Stimulated activated CD8-positive, alpha-beta memory T cell treated with anti-CD3 and anti-CD28 coated beads, Interleukin-7, amount 100 ng/mL, for 48 hours (primary cell): ENCODE measurements at places on chromosomes 12 and 14.

GRCh38 chr12:113416091-113416754 is 6.0 kb upstream of the SDSL start:
- DNase-seq = no peak

DNA sequence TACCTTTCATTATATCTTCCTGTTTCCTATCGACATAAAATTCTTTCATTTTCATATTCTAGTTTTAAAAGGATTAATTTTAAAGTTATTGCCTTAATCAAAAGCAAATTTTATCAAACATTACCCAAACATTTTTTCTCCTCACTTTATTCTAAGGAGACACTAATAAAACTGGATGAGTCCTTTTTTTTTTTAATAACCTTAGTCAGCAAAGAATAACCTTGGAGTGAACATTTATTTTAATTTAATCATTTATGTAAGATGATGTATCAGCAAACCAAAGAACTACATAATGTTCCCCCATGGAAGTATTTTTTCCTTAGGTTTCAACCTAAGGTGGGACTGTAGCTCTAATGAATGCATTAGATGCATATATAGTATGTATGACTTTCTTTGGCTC is 83.9 kb downstream of the RAD52 start:
- no peak for DNase-seq

DNA sequence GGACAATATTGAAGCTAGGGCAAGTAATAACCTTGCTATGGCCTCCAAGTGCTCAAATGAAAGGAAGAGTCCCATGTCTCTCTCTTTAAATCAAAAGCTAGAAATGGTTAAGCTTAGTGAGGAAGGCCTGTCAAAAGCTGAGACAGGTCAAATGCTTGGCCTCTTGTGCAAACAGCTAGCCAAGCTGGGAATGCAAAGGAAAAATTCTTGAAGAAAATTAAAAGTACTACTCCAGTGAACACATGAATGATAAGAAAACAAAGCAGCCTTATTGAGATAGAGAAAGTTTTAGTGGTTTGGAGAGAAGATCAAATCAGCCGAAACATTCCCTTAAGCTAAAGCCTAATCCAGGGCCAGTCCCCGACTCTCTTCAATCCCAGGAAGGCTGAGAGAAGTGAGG is 84.1 kb upstream of the PLEKHA5 start:
- no peak for DNase-seq

GRCh38 chr12:117592588-117593305 is 231.3 kb upstream of the NOS1 start:
- DNase-seq = no peak

DNA sequence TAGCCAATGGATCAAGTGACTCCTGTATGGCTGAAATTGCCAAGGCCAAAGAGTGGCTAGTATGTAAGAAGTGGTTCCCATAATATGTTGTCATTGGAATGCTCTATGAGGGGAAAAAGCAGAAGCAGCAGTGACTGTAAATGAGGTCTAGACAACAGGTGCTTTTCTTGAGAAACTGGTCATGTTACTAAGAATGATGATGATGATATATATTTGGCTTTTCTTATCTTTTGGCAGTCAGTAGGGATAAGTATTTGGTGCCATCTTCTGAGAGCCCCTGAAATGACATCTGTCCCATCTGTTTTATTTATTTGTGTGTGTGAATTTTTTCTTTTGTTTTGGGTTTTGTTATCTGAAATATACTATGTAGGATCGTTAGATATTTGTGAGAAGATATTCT is 141.7 kb downstream of the SYT1 start:
- DNase-seq = no peak

DNA sequence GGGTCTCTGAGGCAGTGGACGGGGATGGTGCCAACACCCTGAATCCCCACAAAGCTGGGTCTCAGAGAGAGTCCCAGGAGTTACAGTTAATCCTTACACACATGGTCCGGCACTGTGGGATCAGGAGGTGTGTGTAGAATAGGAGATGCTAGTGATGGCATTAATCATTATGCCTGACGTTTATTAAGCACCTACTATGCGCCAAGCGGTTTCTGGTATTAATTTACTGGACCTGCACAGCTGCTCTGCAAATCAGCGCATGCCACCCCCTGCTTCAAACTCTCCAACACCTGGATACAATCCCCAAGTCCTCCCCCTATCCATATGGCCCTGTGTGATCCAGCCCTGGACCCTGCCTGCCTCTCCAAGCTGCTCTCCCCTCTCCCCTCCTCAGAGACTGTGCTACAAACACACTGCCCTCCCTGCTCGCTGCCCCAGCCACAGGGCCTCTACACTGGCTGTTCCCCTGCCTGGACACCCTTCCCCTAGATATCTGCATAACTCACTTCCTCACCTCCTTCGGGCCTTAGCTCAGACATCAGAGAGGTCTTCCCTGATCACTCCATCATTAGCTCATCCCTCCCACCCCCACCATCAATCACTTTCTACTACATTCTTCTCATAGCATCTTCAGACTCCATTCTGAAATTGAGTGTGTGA is 86.0 kb downstream of the RFLNA start:
- DNase-seq = no peak

DNA sequence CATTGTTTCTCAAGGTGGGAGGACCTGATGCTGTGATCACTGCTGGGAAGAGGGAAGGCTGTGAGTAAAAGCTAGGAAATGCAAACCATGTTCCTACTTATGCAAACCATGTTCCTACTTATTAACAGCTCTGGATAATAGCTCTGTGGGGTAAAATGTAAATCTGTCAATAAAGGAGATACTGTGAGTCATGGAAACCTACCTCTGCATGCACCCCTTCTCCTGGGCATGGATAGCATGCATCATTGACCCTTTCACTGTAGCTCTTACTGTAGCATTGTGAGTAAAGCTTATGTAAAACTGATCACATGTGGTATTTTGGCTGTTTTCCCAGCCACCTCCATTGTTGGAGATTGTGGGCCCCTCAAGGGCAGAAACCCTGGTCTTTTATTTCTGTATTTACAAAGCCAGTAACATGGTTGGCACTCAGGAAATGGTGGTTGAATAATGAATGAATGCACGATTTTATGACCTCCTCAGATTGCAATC is 253.7 kb downstream of the GRIN2B start:
- DNase-seq = no peak

GRCh38 chr14:34310724-34311123 is 151.3 kb downstream of the SPTSSA start:
- DNase-seq = no peak

- DNase-seq = no peak
Observed at GRCh38 chr14:42719391-42719790, 1112.7 kb downstream of the LRFN5 start.

GRCh38 chr14:105098316-105098715 is 33.1 kb upstream of the GPR132 start:
- DNase-seq = no peak

GRCh38 chr12:45131506-45131905 is 80.6 kb upstream of the DBX2 start:
- DNase-seq = no peak

- DNase-seq = no peak
Observed at GRCh38 chr14:102948698-102949061, 26.2 kb downstream of the AMN start.

- DNase-seq = no peak
Observed at GRCh38 chr12:12990700-12991468, 9.2 kb downstream of the HEBP1 start.

DNA sequence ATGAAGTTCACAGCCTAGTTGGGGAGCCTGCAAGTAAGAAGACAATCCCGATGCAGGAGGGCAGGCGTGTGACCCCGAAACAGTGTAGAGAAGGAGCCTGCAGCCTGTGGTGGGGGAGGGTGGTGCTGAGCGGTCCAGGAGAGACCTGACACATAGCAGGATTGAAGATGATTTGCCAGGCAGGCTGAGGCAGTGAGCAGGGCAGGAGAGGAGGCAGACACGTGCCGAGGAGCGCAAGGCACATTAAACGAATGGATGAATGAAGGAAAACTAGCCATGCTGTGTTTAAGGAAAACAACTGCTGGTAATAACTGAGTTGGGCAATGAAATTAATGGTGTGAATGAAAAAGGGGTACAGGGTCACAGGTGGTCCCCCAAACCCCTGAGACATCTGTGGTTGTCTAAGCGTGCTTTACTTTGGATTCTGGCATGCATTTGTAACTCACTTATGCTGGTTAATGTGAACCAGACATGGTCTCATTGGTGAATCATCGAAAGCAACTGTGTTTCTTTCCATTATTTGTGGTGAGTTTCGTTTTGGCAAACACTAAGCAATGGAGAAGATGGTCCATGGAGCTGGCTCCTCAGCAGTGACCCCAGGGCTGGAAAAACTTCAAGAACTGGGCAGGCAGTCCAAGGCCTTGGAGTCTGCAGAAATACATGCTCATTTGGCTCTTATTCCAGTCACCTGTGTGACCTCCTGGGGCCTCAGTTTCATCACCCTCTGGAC is 96.9 kb upstream of the EVL start:
- DNase-seq = no peak

GRCh38 chr12:39287817-39288216 is 155.1 kb downstream of the KIF21A start:
- DNase-seq = no peak

- no peak for DNase-seq
Observed at GRCh38 chr14:77131871-77132486, 9.6 kb downstream of the ZDHHC22 start.

DNA sequence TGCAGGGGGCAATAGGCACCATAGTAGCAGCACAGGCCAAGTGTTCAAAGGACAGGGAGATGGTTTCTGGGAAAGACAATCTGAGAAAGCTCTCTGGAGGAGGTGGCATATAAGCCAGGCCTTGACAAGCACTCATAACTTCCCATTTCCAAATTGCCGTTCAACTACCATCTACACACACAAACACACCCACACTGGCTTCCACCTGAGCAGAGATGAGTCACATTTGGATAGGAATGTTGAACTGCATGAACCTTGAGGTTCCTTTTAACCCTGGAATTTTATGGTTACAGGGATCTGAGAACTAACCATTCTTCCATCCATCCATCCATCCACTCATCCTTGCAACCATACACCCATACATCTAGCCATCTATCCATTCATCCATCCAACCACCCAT is 86.6 kb downstream of the KSR2 start:
- no peak for DNase-seq

- DNase-seq = peak; percentile 72
Observed at GRCh38 chr12:132327336-132328171, 1.8 kb downstream of the GALNT9 start.
